ENCODE measurements at places on chromosomes 11 and 22.

DNA sequence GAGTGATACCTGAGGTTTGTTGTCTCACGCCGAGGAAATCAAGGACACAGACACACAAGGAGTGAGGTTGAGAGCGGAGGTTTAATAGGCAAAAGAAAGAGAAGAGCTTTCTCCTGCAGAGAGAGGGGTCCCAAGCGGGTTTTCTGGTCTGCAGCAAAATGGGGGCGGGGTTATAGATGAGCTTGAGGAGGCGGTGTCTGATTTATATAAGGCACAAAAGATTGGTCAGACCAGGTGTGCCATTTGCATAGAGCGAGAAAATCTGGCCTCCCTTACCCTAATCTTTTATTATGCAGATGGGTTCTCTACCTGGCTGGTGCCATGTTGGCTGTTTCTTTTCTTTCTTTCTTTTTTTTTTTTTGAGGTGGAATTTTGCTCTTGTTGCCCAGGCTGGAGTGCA, 11.8 kb downstream of the C11orf96 start:
- no peak for DNase-seq

- no peak for DNase-seq
These were observed 202.5 kb downstream of the TRIM29 start for GRCh38 chr11:119935349-119935925.

DNA sequence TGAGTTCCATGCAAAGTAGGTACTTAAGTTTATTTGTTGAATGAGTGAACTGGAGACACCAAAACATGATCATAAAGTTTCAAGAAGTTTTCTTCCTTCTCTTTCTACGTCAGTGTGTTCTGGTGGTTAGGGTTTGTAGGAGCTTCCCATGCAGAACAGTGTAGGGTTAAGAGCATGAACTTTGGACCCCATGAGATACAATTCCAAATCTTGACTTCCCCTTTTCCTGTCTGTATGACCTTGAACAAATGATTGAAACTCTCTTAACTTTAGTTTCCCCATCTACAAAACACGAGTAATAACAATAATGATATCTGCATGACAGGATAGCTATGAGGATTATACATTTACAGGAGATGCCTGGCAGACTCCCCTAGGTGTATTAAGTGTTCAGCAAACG, 41.0 kb upstream of the TENM4 start:
- no peak for DNase-seq

DNA sequence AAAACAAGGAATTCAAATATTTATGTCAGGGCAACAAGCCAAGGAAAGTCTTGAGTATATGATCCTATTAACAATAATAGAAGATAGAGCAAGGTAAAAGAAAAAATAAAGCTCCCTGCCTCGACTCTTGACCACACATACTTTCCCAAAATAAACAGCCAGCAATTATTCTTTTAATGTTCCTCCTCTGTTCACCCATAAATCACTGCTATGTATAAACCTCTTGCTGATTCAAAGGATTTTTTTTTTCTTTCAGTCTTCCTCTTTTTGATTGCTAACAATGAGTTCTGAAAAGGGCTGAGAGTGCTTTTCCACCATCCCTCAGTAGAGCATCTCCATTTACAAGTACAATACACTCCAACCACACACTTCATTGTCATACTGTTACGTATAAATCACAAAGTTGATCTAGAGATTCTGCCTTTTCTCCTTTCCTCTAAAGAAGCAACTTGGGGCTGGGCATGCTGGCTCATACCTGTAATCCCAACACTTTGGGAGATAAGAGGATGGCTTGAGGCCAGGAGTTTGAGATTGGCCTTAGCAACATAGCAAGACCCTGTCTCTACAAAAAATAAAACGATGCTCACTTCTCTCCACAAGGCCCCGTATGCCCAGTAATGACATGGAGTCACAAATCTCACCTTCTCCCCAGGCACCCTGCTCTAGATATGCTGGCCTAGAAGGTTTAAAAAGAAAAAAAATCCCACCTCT, 24.0 kb downstream of the RAB30 start:
- no peak for DNase-seq

GRCh38 chr11:71530602-71531001, 3.5 kb downstream of the KRTAP5-7 start:
- DNase-seq, result no peak

- DNase-seq, result no peak
These were observed 47.7 kb downstream of the SLC22A9 start for GRCh38 chr11:63417174-63417852.

DNA sequence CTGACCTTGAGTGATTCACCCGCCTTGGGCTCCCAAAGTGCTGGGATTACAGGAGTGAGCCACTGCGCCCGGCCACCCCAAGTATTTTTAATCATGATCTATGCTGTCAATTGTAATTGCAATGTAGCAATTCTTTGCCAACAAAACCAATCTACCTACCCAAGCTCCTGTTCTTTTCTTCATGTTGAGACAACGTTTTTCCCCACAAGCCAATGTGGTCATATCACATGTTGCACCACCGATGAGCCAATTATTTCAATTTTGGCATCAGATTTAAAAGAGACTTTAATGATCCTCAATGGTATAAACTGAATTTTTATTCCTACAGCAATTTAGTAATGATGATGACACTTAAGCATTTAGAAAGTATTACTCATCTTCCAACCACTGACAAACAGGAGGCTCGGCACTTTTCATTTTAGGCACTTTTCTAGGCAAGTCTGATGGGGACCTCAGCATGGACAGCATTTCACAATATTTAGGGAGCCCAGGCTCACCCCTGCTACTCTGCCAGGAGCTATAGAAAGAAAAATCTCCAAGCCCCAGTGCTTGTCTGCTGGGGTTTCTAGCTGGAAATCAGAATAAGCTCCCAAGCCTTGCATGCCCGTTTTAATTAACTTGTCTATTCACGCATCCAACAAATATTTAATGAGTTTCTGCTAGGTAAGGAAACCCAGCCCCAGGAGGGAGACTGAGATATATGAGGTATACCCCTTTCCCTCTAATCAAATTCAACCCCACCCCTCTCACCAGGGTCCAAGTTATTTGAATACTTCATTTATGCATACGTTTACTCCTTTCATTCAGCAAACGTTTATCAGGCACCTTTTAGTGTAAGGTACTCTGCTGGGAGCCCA, 291.4 kb downstream of the ST3GAL4 start:
- no peak for DNase-seq

- no peak for DNase-seq
These were observed 365.0 kb downstream of the ETS1 start for GRCh38 chr11:128222245-128222884.

Measured in T-helper 22 cell (primary cell).